ENCODE measurements at places on chromosomes 16 and 17.

DNA sequence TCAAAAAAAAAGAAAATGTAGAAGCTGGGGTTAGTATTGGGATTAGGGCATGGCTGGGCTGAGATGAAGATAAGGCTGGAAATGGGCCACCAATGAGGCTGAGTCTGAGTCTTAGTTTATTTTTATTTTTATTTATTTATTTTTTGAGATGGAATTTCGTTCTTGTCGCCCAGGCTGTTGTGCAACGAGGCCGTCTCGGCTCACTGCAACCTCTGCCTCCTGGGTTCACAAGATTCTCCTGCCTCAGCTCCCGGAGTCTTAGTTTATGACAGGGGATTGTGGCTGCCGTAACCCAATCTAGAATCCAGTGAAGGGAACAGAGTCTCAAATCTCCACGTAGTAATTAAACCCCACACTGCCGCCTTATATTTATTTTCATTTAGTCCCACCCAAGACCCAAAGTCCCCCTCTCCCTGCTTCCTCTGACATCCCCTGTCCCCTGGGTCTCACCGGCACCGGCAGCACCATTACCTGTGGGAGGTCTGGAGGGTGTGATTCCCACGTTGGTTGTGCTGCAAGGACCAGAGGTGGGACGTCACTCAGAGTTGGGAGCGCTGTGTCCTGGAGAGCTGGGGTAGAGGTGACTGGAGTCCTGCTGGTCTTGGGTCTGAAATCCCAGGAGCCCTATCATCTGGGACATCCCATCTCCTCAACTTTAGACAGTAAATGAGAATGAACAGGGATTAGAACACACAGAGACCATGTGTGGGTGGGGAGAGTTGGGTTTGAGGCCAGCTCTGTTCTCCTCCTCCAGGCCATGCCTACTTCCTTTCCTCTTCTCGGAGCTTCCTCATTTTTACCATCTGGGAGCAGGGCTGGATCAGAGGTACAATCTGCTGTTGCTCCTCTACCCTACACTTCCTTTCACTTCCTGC is at the start of gene CLEC10A:
CLEC10A (minus strand) TSS at position 671 of the 875 bp plus-strand sequence. CDS start 1,439 bp downstream, outside the sequence.
- DNase-seq: no peak

DNA sequence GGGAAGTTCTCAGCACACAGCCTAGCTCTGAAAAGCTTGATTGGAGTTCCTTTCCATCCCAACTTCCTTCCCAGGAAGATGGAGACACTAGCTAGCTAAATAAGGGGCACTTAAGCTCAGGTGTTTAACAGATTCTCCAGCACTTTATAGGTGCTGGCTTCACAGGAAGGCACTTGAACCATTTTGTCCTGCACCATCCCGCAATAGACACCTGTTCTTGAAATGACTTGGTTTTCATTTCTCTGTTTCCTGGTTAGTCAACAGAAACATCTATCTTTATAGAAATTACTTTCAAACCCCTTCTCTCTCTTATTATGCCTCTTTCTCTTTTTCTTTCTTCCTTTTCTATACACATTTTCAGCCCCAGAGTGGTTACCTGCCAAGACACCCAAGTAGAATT is 409.9 kb upstream of the ZFHX3 start:
- DNase-seq: no peak

- DNase-seq: no peak
Measured at GRCh38 chr17:60164164-60164563, 14.4 kb downstream of the CA4 start.

GRCh38 chr16:11144122-11144521 is 111.9 kb downstream of the SOCS1 start:
- no peak for DNase-seq

GRCh38 chr17:75876190-75876937 is 2.0 kb downstream of the TRIM47 start:
- DNase-seq: no peak

DNA sequence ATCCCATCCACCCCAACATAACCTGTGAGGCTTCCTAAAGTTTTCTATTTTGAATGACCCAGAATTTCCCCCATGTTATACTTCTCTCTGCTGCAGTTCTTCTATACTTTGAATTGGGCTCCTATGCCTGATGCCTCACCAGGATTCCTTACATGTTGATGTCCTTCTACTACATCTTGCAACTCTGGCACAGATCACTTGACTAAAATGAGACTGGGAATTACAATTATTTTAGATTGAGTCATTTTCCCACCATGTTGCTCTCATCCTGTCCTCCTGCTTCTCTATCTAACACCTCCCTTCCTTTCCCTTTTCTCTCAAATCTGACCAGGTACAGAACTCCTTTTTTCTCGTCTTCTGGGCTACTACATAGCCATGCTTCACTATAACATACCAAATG is 314.0 kb upstream of the KCNJ16 start:
- no peak for DNase-seq

- DNase-seq: no peak
Measured at GRCh38 chr17:68595986-68596385, 5.2 kb downstream of the FAM20A start.

DNA sequence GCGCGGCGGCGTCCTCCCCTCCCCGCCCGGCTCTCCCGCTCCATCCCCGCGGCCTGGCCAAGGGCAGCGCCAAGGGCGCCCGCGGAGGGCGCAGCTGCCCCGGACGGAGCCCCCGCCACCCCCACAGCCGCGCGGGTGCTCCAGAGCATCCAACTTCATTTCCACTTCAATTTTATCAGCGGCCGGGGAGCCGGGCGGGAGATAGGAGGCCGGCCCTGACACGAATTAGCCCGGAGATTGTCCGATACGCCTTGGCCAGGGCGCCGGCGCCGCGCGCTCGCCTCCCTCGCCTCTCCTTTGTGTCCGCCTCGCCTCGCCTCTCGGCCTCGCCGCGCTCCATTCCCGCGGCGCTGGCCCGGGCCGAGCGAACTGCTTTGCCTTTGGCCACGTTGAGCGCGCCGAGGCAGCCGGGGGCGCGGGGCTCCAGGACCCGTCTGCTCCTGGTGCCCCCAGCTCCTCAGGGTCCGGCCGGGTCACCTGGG is 129.1 kb upstream of the LHX1 start:
- no peak for DNase-seq

- no peak for DNase-seq
Measured at GRCh38 chr17:79066963-79067362, 7.7 kb upstream of the ENGASE start.

DNA sequence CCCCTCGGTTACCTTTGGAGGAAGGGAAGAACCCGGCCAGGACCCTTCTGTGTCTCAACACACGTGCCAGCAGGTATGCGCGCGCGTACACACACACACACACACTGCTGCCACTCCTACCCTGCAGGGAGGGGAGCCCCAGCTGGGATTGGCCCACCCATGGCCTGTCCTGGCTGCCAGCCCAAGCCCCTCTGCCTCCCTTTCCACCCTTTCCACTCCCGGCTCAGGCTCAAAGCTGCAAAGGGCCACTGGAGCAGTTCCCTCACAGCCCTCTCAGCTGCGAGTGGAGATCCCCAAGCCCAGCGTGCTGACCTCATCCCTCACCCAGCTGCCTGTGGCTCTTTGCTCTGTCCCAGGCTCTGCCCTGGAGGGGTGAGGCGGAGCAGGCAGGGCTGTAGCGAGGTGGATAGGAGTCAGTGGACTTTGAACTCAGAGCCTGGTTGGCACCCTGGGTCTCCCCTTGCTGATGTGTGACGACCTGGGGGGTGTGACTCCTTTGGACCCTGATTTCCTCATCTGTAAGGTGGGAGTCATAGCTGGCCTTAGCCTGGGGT is 14.5 kb downstream of the KIF19 start:
- no peak for DNase-seq

DNA sequence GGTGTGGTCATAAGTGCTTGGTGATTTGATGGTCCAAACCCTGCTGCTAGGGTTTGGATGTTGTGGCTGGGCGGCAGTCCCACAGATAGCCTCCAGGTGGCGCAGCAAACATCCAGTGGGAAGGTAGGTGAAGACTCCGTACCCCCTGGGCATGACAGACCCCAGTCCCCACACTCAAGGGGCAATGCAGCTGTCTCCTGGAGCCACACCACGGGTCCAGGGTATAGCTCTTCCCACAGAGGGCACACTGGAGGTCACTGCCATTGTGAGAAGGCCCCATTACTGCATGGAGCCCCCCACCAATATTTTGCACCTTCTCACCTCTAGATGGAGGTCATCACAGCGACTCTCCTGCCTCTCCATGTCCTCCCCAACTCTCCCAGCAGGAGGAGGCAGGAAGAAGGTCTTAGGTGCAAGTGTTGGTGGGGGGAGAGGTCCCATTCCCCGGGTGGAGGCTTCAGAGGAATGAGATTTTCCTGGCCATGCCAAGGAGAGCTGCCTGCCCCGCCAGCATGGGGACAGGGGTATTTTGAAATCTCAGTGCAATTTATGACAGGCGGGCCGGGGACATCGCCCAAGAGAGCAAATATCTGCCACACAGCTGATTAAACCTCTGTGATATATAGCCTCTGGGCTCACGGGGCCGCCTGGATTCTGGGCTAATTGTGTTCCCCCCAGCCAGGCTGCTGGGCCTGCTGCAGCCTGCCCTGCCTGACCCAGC is 17.1 kb upstream of the C17orf113 start:
- no peak for DNase-seq

- no peak for DNase-seq
Measured at GRCh38 chr16:55369151-55369550, 45.1 kb downstream of the IRX6 start.

GRCh38 chr16:27448532-27449433 is 46.8 kb downstream of the IL21R start:
- no peak for DNase-seq

DNA sequence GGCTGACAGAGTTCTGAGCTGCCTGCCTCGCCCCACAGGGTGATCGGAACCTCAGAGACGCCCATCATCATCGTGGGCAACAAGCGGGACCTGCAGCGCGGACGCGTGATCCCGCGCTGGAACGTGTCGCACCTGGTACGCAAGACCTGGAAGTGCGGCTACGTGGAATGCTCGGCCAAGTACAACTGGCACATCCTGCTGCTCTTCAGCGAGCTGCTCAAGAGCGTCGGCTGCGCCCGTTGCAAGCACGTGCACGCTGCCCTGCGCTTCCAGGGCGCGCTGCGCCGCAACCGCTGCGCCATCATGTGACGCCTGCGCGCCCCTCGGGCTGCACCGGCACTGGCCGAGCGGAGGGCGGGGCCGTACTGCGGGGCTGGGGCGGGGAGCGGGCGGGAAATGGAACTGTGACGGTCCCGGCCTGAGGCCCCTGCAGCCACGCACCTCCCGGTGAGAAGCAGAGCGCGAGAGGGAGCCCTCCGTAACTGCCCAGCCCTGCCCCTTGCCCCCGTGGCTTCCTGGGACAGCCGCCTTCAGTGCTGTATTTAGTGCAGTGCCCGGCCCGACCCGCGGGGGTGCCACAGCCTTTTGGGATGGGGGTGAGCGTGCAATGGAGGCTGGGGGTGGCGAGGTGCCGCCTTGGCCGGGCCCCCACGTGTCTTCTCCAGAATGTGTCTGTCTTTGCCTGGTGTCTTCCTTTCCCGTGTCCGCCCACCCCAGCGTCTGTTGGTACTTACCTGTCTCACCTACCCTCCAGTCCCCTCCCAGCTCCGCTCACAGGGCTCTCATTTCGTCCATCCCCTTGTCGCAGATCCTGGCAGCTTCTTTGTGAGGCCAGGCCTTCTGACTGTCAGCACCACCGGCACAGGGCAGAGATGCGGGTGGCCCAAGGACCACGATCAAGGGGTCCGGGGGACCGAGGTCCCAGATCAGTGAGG is 9.8 kb downstream of the RASL10B start:
- no peak for DNase-seq

DNA sequence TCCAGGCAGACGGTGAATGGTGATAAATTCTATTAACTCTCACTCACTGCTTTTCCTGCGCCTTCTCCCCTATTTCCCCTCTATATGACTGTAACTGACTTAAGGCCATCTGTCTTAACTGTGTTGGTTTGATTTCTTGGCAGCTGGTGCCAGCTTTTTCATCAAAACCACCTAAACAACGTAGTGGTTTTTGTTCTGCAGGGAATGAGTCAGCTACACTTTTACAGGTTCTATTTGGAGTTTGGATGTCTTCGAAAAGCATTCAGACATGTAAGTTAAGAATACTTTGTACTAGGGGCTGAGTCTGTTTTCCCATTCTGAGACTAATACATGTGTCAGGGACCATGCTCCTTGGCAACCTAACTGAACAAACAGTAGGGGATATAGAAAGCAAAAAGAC is 8.5 kb downstream of the REXO5 start:
- no peak for DNase-seq

DNA sequence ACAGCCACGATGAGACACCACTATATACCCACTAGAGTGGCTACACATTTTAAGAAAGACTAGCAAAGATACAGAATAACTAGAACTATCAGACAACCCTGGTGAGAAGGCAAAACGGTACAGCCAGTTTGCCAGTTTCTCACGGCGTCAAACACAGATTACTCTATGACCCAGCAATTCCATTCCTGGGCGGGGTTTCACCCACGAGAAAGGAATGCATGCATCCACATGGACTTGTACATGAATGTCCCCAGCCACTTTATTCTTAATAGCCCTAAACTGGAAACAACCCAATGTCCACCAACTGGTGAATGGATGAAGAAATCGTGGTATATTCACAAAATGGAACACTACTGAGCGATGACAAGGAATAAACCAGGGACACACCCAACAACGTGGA is 74.5 kb downstream of the MYH10 start:
- DNase-seq: no peak

DNA sequence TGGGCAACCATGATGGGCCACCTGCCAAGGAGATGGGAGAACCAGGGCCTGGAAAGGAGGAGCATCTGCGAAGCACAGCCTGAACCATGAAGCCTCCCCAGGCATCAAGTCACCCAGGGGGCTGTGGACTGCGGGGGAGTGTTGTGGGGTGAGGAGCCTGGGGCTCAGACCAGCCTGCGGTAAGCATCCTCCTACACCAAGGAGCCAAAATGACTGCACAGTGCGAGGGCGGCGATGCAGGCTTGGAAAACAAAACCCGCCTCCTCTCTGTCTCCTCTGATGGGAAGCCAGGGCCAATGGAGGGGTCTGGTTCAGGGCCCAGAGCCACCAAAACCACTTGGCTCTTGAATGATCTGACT is 18.1 kb upstream of the MAF start:
- no peak for DNase-seq

DNA sequence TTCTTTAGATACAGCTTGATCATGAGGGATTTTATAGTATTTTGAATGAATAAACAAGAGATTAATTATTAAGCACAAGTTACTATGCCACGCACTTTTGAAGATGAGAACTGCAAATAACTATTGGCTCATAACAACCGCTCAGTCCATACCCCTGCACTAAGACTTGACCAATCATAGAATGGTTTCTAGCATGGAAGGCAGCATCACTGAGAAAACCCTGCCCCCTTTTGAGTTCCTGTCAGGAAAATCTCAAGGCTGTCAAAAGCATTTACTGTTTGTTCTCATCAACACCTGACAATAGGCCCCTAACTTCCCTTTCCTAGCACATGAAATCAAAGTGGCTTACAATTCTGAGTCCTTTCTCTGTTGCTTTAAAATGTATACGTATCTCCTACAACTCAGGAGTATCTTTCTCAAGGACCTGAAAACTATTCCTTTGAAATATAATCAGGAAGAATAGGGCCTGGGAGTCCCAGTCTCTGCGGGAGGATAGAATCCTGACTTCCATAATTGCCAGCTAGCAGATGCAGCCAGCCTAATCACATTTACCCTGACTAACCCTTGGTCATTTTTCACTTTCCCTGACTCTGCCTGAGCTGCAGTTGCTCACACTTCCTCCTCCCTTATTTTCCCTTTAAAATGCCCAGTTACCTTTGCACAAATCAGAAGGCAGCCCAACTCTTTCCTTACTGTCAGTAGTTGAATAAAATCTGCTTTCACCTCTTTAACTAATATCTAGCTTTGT is 9.1 kb upstream of the MMD start:
- DNase-seq: no peak

Measured in brain pericyte (primary cell).